ENCODE measurements at places on chromosomes 1 and 21. TPM values are rescaled to one million over a fixed set of nuclear protein-coding genes. Genes with fewer than 3 reads are reported as not detected.

Gene RNU1-1
- 3,030 TPM for total RNA-seq

Gene AIM2
- not detected for total RNA-seq

Gene DNALI1
- total RNA-seq = 4.0 TPM

Gene PGBD2
- total RNA-seq = 3.4 TPM

Gene ZNF683
- total RNA-seq = not detected

Gene LORICRIN
- total RNA-seq = not detected

Gene BRINP3
- not detected for total RNA-seq

All from smooth muscle cell of bladder (primary cell).